ENCODE measurements at places on chromosomes 5 and 9.

DNA sequence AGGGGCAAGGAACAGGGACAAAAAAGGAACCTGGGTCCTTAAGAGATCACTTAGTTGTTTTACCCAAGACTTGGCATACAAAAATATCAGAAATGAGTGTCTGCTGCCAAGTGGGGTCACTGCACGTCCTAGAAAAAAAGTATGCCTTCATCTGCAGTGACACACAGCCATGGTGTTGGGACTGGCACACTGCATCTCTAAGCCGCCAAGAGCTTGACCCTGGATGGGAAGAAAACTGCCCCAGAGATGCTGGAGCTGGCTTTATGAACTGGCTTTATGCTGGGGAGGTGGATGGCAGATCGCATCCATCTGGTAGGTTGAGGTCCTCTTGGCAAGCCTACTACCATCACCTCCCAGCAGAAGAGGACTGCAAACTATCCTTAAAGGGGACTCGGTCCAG lies 51.7 kb downstream of the IRF1 start:
- DNase-seq, result no peak

GRCh38 chr5:143386725-143387124 lies 16.8 kb downstream of the NR3C1 start:
- no peak for DNase-seq

DNA sequence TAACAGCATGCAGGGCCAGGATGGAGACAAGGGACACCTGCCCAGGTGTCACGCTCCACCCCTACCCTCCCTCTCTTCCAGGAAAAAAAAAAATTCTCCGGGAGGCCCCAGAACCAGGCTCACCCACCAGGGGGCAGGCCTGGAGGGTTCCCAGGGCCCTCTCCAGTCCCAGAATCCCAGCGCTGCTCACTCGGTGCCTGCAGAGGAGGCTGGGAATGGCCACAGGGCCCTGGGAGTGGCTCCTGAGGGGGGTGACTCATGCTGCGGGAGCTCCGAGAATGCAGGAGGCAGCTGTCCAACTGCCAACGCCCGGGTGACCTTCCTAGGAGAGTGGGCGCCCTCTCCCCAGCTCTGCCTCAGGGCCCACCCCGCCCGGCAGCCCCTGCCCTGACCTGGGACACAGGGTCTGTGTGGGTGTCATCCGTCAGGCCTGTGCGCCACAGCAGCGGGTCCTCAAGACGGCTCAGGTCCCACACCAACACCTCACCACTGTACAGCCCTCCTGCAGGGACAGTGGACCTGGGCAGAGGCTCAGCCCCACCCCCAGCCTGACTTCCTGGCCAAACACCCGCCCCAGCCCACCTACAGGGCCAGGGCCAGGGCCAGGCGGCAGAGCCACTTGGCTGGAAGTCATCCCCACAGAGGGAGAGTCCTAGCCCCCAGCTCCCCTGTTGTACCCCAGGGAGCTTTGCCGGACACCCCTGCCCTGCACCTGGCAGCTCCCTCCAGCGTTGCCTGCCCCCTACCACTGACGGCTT lies 21.2 kb downstream of the DYNC2I2 start:
- no peak for DNase-seq

DNA sequence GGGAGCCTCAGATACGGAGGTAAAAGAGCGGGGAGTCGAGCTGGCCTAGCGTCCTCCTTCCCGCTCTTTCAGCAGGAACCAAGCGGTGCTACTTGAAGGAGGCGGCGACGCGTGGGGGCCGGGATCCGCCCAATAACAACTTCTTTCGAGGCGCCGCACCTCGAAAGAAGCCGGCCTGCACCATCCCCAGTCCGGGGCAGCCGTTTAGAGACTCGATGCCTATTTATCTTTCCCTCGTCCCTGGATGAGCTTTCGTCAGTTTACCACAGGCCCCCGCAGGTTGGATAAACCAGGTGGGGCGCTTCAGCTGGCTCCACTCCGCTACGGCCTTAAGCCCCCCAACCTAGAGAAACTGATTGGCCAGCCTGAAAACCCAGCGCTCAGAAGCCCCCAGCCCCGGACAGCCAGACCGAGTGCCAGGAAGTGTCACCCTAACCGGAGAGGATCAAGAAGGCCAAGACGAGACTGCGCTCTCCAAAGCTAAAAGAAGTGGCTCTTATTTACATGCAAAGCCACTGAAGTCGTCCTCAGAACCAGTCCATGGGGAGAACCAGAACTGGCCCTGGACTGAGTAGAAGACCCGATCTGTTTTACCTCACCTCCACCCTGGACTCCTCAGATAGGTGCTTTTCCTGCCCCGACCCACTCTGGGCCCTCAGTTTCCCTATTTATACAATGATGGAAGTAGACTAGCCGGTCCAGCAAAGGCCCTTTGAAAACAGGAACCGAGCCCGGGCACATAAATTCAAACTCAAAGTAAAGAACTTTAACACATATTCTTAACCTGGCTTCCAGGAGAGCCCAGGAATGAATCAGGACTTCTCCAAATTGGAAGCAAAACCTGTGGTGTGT lies 1.4 kb downstream of the HAND1 start:
- no peak for DNase-seq

DNA sequence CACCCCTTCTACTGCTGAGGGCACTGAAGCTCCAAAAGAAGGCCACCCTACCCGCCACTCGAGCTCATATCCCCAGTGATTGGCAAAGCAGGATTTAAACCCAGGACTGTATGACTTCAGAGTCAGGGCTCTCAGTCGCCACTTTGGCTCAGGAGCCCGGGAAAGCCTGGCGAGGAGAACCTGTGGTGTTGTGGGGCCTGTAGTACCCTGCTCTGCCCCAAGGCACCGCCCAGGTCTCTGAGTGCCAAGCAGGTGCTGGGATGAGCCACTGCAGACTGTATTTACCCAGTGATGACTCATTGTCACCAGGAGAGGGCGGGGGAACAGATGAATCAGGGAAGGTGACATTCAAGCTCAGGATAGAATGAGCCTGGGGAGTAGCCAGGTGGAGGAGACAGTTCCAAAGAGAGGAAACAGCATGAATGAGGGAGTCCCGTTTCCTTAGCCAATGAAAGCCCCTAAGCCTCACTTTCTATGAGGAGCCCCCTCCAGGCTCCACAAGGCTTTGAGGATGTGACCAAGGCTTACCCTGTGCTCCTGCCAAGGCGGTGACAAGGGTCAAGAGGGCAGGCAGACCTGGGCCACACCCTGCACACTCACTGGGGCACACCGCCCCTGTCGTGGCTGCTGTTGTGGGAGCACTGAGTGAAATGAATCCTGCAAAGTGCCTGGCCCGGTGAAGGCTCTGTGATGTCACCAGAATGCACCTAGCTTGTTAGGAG lies 17.8 kb upstream of the DPM2 start:
- DNase-seq, result peak; percentile 65

DNA sequence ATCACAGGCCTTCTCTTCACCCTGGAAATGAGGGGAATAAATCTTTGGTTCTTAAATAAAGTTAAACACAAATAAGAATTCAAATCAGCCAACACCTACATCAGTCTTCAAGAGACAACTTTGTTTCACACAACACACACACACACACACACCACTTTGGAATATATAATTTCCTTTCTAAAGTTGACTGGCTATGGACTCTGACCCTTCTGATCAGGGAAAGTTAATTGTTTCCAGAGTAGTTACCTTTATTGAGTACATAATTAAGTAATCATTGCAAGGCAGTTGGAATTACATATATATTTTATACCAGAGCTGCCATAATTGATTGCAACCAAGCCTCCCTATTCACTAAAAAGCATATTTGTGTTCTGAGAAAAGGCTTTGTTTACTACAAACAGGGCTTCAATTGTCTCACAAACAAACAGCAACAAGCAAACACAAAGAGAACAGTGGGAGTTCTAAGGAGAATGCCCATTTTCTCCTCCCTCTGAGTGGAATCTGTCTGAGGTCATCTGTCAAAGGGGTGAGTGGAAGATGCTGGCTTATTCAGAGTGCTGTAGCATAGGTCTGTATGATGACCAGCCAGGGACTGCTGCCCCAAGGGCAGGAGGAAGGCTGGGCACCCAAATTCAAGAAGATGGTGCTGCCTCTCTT lies 136.6 kb downstream of the SEMA6A start:
- no peak for DNase-seq

- no peak for DNase-seq
Observed at GRCh38 chr9:135437259-135437658, 42.3 kb upstream of the PPP1R26 start.

- no peak for DNase-seq
Observed at GRCh38 chr5:137221943-137222342, 277.2 kb downstream of the SPOCK1 start.

DNA sequence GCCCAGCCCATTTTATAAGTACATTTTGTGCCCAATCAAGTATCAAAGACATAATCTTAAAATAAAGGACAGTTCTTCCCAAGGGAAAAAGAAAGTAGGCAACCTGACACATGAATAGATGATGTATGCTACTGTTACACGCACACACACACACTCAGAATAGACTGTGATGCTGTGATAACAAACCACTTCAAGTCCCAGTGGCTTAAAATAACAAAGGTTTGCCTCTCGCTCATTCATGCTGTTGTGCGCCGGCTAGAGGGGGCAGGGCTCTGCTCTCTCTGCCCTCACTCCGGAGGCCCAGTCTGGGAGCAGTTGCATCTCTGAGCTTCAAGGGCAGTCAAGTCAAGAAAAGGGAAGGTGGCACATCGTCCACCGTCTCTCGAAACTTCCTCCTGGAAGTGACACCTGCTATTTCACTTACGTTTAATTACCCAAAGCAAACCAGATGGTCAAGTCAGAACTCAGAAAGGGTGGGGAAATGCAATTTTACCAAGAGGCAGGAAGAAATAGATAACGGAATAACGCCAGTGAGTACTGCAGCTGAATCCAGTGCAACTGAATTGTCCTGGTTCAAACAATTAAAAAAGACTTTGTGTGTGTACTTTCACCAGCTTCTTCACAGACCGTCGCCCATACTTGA lies 43.3 kb downstream of the ANKRD33B start:
- DNase-seq, result no peak

GRCh38 chr9:129093602-129094386 lies 12.9 kb downstream of the DOLPP1 start:
- DNase-seq, result no peak

GRCh38 chr9:16866587-16866986 lies 3.9 kb downstream of the BNC2 start:
- DNase-seq, result no peak

GRCh38 chr5:143217804-143218160 lies 185.7 kb downstream of the NR3C1 start:
- DNase-seq, result no peak

DNA sequence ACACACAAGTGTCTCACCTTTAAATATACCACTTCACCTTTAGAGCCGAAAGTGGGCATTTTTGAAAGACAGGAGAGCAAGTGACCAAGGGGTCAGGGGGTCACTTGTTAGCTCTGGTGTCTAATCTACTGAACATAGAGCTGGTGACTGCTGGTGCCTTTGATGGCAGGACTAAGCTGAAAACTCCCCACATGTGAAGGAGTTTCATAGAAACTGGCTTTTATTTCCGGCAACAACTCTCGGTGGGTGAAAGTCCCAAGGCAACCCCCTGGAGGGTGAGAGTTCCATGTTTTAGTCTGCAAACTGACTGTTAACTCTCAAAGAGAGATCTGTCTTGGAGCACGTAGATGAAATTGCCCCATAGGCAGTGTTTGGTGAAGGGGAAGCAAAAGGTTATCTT lies 466.9 kb downstream of the DMRTA1 start:
- no peak for DNase-seq

- no peak for DNase-seq
Observed at GRCh38 chr5:69444127-69444754, 29.3 kb downstream of the MARVELD2 start.

GRCh38 chr9:74887981-74888370 lies 255 bp upstream of the TRPM6 start:
- no peak for DNase-seq

- DNase-seq, result no peak
Observed at GRCh38 chr5:152953788-152954483, 536.5 kb upstream of the GRIA1 start.

- DNase-seq, result no peak
Observed at GRCh38 chr9:73038089-73038509, 85.2 kb upstream of the ALDH1A1 start.
